Fibroblast of skin of right quadriceps (primary cell): ENCODE measurements at places on chromosomes 4 and X.
A peak's percentile ranks its signal among the peaks of the same experiment; 100 is the strongest.

- no peak for DNase-seq
These were observed 52.9 kb downstream of the SLC7A11 start for GRCh38 chr4:138189206-138189605.

GRCh38 chr4:139202991-139203390 lies 26.0 kb upstream of the ELF2 start:
- DNase-seq: no peak

GRCh38 chr4:130542953-130543352 lies 1447.0 kb downstream of the C4orf33 start:
- no peak for DNase-seq

DNA sequence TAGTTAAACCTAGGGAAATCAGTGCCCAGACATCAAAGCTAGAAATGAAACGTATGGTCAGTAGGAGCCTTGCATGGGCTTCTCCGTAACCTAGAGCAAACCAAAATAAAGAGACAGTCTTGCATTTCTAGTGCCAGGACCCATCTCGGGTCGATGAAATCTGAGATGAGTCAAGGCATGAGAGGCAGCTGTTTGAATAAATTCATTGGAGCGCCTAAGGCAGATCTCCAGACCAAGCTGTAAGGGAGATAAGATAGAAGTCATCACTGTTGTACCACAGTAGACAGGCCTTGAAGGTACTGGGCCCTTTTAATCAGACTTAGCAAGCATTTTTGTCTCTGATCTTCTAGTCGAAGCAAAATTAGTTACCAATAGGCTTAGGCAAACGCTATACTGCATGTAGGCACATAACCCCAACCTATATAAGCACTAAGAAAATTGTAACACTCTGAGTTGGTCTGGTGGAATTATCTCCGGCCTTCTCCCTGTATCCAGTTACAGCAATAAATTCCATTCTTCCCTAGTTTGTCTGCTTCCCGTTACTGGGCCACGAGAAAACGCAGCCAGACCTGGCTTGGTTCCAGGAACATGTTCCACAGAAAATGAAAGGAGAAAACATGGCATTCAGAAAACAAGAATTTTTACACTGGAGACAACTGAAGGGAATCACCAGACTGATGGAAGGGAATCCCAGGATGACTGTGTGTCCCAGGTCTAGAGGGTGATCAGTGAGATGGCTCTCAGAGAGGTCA lies 21.1 kb upstream of the PAPSS1 start:
- DNase-seq: peak; percentile 82

GRCh38 chr4:158274636-158275035 lies 64.3 kb downstream of the TMEM144 start:
- DNase-seq: no peak

- peak; percentile 95 for DNase-seq
These were observed 30.2 kb downstream of the PPP2R3B start for GRCh38 chrX:356385-357034.
